ENCODE measurements at places on chromosomes 4 and X. TPM values are rescaled to one million over a fixed set of nuclear protein-coding genes. Genes with fewer than 3 reads are reported as not detected.

DNA sequence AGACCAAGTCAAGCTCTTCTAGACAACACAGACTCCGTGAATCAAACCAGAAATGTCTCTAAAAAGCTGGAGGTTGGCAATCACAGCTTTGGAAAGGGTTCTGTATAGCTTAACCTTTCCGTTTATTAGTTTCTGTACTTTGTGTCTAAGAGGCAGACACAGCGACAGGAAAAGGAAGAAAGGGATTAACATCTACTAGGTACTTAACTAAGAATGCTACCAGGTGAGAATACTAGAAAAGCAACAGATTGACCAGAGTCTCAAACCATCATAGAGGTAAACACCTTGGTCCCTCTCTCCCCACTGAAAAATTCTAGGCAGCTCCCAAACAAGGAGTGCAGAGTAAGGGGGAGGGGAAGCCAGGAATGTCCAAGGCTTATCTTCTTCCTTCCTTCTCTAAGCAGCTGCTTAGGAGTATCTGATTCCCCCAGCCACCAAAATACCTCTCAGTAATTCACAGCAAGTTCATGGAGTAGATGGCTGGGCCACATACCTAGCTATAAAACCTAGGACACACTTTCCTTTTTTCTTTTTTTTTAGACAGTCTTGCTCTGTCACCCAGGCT lies 80.8 kb downstream of the APBB2 start:
- no peak overlapping the region for H3K27ac ChIP-seq
- H3K4me3 ChIP-seq, result no peak overlapping the region
- H3K4me1 ChIP-seq, result peaks cover 3% of the 10 kb centered on the region
- H3K36me3 ChIP-seq, result no peaks in the 10 kb centered on the region
- no peaks in the 10 kb centered on the region for H3K27me3 ChIP-seq
- no peak for DNase-seq

Gene PDE6B
- total RNA-seq, result 3.3 TPM

- H3K27me3 ChIP-seq, result no peaks in the 10 kb centered on the region
- DNase-seq, result no peak
- H3K4me3 ChIP-seq, result no peak overlapping the region
- H3K36me3 ChIP-seq, result peaks cover 18% of the 10 kb centered on the region
- H3K4me1 ChIP-seq, result no peaks in the 10 kb centered on the region
These were observed 71.9 kb downstream of the STARD8 start for GRCh38 chrX:68719181-68719903.

- no peaks in the 10 kb centered on the region for H3K27me3 ChIP-seq
- no peaks in the 10 kb centered on the region for H3K36me3 ChIP-seq
- no peak for DNase-seq
These were observed 641.0 kb upstream of the FRG1 start for GRCh38 chr4:189299706-189300105.

Gene GPR143
- total RNA-seq, result not detected

GRCh38 chrX:115363897-115364296 lies 74.4 kb downstream of the LUZP4 start:
- DNase-seq, result no peak
- H3K4me1 ChIP-seq, result peaks cover 16% of the 10 kb centered on the region
- no peak overlapping the region for H3K27ac ChIP-seq

GRCh38 chr4:48049483-48049882 lies 32.9 kb downstream of the NIPAL1 start:
- H3K4me1 ChIP-seq, result no peaks in the 10 kb centered on the region
- H3K27ac ChIP-seq, result no peak overlapping the region
- DNase-seq, result no peak
- no peak overlapping the region for H3K4me3 ChIP-seq
- H3K27me3 ChIP-seq, result no peaks in the 10 kb centered on the region
- no peaks in the 10 kb centered on the region for H3K36me3 ChIP-seq

- no peaks in the 10 kb centered on the region for H3K4me1 ChIP-seq
- no peak for DNase-seq
- no peaks in the 10 kb centered on the region for H3K27me3 ChIP-seq
- no peak overlapping the region for H3K4me3 ChIP-seq
- no peak overlapping the region for H3K27ac ChIP-seq
These were observed 23.3 kb downstream of the TRMT2B start for GRCh38 chrX:101028562-101028961.

- peak overlapping the region; percentile 33 for H3K4me3 ChIP-seq
- peaks cover 10% of the 10 kb centered on the region for H3K4me1 ChIP-seq
- no peaks in the 10 kb centered on the region for H3K27me3 ChIP-seq
- H3K27ac ChIP-seq, result no peak overlapping the region
These were observed 67.2 kb downstream of the ANK2 start for GRCh38 chr4:113116414-113117357.

DNA sequence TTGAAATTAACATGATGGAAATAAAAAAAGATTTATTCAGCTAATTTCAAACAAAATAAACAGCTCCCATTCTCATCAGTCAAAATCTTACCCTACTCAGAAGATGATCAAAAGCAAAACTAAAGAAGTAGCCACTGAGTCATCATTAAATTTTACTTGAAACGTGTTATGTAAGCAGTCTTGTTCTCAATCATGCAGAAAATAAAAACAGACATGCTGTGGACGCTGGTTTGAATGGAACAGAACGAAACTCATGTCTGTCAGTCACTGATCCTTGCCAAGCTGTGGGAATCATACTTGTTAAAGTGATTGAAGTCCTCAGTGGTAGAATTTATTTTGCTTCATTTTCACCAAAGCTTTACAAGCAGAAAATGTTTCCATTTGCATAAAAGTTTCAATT lies 77.2 kb upstream of the TLR3 start:
- H3K4me1 ChIP-seq, result no peaks in the 10 kb centered on the region
- no peaks in the 10 kb centered on the region for H3K36me3 ChIP-seq
- no peak overlapping the region for H3K27ac ChIP-seq
- no peak for DNase-seq
- no peak overlapping the region for H3K4me3 ChIP-seq
- H3K27me3 ChIP-seq, result no peaks in the 10 kb centered on the region

GRCh38 chrX:48025561-48025960 lies 18.8 kb downstream of the SPACA5 start:
- H3K4me1 ChIP-seq, result no peaks in the 10 kb centered on the region
- no peak overlapping the region for H3K27ac ChIP-seq
- no peak for DNase-seq
- no peaks in the 10 kb centered on the region for H3K27me3 ChIP-seq
- H3K36me3 ChIP-seq, result no peaks in the 10 kb centered on the region

Data from esophagus muscularis mucosa (tissue), 4 donors.